CD4-positive, alpha-beta T cell treated with Interleukin-1 beta for 1 hour (primary cell): ENCODE measurements at places on chromosomes 16 and 17.
A peak's percentile ranks its signal among the peaks of the same experiment; 100 is the strongest.

DNA sequence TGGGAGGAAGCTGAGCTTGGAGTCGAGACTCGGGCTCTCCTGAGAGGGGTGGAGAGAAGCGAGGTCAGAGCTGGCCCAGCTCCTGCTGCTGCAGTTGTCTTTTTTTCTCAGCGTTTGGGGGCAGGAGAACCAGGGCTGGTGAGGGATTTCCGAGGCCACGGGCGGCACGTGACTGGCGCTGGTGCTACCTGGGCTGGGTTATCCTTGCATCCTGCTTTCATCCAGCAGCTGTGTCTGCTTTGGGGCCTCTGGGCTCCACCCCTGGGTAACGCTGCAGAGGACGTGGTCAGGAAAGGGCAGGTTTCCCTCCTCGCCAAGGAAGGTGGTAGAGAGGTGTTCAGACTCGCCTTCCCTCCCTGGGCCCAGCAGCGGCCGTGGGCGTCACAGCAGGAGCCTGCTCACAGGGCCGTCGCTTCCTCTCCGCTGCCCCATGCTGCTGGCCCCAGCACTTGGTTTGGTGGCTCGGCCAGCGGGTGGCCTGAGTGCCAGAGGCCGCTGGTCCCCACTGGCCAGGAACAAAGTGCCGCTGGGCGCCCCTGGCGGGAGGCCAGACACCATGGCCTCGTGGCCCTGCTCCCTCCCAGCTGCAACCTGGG is 22.5 kb downstream of the GSE1 start:
- DNase-seq, result no peak

GRCh38 chr17:75350706-75351105 is 54.8 kb downstream of the GRB2 start:
- DNase-seq, result no peak

DNA sequence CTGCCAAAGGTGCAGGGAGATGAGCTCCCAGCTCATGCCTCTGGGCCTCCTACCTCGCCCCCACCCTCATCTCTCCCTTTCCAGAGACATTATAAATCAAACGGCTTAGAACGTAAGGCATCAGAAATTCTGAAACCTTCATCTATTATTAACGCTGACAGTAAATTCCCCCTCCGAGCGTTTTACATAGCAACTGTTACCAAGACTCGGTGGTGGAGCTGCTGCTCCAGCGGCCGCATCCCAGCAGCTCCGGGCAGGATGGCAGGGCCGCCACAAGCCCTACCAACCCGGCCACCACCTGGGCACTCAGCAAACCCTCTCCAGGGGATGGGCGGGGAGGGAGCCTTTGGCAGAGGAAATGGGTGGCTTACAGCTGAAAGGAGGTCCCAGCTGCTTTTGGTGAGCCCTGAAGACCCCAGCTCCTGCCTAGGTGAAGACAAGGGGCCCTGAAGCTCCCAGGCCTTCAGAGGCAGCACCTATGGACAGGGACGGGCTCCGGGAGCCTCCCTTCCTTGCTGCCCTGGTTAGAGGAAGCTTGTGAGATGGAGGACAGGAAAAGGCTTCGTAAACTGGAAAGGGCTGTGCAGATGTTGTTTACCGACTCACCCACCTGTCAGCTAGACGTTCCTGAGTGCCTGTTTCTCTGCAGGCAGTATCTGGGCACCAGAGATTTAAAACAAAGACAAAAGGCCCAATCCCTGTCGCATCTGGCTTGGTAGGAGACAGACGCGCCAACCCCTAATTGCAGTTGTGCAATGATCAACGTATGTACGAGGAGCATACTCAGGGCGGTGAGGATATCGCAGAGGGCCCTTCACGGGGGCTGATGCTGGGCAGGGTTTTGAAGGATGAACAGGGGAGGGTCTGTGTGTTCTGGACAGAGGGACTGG is 76.9 kb downstream of the RAI1 start:
- no peak for DNase-seq

GRCh38 chr17:49111934-49112333 is 20.6 kb upstream of the B4GALNT2 start:
- no peak for DNase-seq

DNA sequence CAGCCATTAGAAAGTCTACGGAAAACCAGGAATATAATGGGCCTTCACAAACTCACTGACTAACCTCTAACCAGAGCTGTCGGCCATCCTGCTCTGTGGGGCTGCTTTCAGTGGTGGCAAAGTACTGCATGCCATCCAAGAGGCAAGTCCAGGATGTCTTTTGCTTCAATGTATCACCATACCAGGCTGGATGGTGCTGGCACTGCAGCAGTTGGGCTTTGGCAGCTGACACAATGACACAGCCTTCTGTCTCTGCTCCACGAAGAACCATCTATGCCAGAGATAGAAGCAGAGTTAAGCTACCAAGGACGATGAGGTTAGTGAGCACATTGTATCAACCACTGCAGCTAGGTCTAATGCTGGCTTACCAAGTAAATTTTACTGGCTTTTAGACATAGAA is 9.7 kb upstream of the RSKR start:
- no peak for DNase-seq

DNA sequence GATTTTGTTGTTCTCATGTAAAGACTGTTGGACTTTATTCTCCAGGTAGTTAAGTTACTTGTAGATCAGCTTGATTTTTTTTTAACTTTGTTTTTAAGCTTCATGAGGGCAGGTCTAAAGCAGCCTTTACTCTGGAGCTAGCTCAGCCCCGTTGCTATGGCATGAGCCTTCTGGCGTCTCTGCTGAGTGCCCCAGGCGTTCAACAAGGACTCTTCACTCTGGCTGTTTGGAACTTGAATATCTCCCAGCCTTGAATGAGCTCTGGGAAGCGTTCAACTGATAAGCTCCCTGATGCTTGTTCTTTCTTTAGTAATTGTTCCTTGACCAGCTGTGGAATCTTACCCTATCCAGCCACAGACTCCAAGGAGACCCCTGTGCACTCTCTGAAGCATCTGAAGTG is 82.3 kb downstream of the GNAO1 start:
- DNase-seq, result no peak

DNA sequence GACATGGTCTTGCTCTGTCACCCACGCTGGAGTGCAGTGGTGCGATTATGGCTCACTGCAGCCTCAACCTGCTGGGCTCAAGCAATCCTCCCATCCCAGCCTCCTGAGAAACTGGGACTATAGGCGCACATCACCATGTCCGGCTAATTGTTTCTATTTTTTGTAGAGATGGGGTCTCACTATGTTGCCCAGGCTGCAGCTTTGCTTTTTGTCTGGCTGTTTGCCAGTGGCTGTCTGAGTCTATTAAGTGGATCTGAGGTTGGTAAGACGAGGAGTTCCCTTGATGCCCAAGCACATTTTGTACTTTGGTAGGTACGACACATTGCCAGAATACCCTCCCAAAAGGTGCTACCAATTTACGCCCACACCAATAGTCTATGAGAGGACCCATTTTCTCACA is 5.1 kb downstream of the TBX21 start:
- no peak for DNase-seq

- DNase-seq, result no peak
These were observed 387.1 kb downstream of the XYLT1 start for GRCh38 chr16:17083628-17084027.

GRCh38 chr16:51057102-51057793 is 93.8 kb downstream of the SALL1 start:
- no peak for DNase-seq

DNA sequence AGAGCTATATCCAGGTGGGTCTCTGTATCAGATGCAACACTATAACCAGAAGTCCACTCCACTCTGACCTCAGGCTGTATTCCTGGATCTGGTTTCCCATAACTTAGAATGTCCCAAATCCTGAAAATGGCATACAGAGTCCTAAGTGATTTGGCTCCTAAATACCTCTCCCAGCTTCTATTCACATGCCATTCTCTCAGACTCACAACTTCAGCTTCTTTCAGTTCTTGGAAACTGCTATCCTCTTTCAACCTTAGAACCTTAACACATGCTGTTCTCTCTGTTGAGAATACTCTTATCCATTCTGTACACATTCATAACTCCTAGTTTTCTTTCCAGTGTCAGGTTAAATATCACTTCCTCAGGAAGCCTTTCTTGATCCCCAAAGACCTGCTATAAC is 132.0 kb downstream of the BRIP1 start:
- no peak for DNase-seq

GRCh38 chr16:2443555-2443954 is 14.3 kb downstream of the CCNF start:
- no peak for DNase-seq

GRCh38 chr17:38706505-38707216 is 1.6 kb downstream of the MLLT6 start:
- DNase-seq, result peak; percentile 36

GRCh38 chr17:76442341-76443338 is 10.3 kb downstream of the UBE2O start:
- no peak for DNase-seq

DNA sequence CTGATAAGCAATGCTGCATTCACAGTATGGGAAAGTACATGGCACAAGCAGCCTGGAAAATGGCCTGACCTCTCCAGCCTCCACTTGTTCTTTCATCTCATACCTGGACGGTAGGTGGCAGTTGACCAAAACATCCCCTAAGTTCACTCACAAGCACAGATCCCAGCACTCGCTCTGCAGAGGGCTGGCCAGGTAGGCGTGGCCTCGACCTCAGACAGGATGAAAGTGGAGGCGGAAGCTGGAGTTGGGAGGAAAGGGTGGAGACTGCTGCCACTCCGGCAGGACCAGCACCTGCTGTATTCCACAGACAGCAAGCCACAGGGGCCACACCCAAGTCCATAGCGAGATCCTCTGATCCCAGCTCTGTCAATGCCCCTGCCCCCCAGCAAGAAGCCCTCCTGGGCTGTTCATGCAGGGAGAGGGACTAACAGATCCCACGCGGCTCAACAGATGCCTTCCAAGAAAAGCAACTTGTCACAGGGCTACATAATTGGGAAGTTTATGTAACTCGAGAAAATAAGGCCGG is 31.3 kb downstream of the ZCCHC14 start:
- no peak for DNase-seq

DNA sequence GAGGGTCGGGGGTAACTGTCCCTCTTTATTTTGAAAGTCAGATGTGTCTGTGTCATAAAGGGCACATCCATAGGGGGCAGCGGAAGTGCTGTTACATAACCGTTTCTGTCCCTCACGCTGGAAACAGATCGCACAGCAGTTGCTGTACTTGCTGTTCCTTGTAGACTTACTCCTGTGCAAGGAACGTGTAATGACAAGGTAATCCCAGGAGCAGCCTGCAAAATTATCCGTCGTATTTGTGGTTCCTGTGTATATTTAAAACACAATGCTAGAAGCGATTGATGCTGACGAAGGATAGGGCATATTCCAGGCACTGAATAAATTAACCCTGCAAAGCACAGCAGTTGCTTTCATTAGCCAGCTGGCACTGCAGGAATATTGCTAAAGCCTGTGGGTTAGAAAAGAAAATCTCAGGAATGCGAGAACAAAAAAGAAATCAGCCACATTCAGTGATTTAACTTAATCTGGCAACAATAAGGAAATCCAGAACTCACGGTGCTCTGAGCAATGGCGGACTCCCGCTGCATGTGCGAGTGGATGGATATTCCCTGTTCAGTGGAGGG is 76.2 kb downstream of the SPECC1 start:
- no peak for DNase-seq

DNA sequence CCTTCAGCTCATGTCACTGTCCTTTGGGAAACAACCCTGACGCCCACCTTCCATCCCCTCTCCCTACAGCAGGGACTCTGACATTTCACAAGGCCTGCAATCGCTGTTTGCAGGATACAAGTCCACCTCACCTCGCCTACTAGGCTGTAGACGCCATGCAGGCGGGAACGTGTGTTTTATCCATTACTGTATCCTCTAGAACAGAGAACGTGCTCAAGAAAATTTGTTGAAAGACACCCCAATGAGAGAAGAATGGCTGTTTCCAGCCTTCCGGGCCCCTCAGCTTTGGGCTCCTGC is 1.5 kb upstream of the TTYH2 start:
- DNase-seq, result no peak

GRCh38 chr16:1100084-1100800 is 4.2 kb upstream of the C1QTNF8 start:
- DNase-seq, result no peak

DNA sequence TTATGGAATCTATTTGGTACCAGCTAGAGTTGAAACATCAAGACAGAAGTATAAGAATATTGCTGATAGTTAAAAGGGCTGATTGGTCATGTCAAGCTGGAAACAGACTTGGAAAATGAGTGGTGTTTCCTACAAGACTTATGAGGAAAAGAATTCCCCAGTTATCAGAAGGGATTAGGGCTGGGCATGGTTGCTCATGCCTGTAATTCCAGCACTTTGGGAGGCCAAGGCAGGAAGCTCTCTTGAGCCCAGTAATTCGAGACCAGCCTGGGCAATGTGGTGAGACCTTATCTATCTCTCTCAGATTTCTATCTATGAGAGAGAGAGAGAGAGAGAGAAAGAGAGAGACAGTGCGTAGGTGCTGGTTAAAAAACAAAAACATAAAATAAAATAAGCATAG is 139.5 kb upstream of the PMFBP1 start:
- DNase-seq, result no peak

- DNase-seq, result no peak
These were observed 181.9 kb downstream of the SPECC1 start for GRCh38 chr17:20191056-20191455.

- DNase-seq, result no peak
These were observed 18.0 kb downstream of the MPRIP start for GRCh38 chr17:17060001-17060922.
